Stimulated activated CD4-positive, alpha-beta T cell treated with anti-CD3 and anti-CD28 coated beads, TNF-alpha, amount 100 ng/mL, for 24 hours (primary cell): ENCODE measurements at places on chromosomes 1 and 21.
A peak's percentile ranks its signal among the peaks of the same experiment; 100 is the strongest.

DNA sequence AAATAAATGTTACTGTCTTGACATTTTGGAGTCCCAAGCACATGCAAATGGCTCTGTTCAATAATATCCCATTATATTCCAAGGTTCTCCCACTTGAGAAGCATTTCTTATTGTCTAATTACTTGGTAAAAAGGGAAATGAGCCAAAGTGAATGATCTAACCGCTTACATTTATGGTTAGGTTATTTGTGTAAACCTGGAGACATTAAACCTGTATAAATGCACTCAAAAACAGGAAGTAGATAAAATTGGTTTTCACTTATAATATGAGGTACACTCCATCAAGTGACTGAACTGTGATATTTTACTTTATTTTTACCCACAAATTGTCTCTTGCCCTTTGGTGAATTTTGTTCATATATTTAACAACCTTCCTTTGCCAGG lies 26.8 kb downstream of the KIF1B start:
- DNase-seq: no peak

DNA sequence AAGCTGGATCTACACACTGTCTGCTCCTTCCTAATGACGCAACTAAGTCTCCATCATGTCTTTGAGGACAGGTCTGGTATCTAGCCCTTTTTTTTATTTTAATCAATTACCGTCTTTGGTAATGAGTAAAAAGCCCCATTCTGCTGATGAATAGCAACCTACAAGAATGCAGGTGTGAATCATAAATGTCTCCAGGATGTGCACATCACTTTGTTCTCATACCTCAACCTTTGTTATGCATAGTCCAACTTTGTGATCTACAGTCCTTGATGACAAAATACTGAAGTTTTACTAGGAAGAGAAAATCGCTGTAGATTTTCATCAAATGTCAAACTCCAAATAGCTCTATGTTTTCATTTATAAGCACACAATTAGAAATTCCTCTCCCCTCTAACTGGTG lies 39.3 kb downstream of the PLPPR5 start:
- DNase-seq: no peak

GRCh38 chr1:44235808-44236207 lies 22.5 kb downstream of the DMAP1 start:
- DNase-seq: no peak

GRCh38 chr1:231743966-231744365 lies 117.4 kb downstream of the DISC1 start:
- no peak for DNase-seq

- DNase-seq: no peak
Measured at GRCh38 chr1:28296401-28297261, 32.2 kb upstream of the MED18 start.

GRCh38 chr1:233972951-233973635 lies 68.6 kb downstream of the SLC35F3 start:
- DNase-seq: no peak

- DNase-seq: no peak
Measured at GRCh38 chr1:93617670-93618499, 63.8 kb downstream of the BCAR3 start.

GRCh38 chr1:117573386-117574023 lies 32.3 kb upstream of the TENT5C start:
- no peak for DNase-seq

DNA sequence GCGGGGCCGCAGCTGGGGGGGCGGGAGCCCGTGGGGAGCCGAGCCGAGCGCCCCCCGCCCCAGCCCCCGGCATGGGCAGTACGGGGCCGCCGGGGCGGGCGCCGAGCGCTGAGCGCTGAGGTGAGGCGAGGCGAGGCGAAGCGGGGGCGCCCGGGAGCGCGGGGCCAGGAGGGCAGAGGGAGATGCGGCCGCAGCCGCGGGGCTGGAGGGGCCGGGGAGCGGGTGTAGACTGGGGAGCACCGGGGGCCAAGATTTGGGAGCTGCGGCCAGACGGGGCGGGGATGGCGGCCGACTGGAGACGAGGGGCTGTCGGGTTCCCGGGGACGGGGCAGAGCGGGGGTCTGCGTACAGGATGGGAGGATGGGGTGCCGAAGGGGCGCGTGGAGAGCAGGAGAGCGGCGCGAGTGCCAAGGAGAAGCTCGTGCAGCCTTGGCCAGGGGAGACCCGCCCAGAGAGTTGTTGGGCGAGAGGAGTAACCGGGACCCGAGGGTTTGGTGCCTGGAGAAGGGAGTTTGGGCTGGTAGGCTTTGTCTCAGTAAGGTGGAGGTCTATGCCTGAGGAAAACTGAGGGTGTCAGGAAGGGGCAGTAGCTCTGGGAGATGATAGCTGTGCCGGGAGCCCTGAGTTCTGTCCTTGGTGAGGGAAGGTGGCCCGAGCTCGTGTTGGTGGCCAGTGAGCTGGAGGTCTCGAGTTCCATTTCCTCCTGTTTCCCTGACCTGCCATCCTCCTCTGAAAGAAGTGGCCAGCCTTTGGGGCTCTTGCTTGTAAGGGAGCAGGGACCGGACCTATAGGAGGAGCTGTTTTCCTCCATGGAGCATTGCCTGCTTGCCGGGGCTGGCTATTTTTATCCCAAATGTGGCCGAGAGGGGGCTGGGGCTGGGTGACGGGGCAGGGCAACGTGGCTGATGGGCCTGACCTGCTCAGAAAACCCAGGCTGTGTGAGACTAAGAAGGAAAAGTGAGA lies 539 bp downstream of the ATP8B2 start:
- DNase-seq: peak; percentile 55

- no peak for DNase-seq
Measured at GRCh38 chr21:41470054-41470453, 37.9 kb downstream of the TMPRSS2 start.

GRCh38 chr1:222813866-222814535 lies 838 bp upstream of the DISP1 start:
- no peak for DNase-seq

- DNase-seq: no peak
Measured at GRCh38 chr1:44485229-44485933, 80.3 kb downstream of the RNF220 start.

- no peak for DNase-seq
Measured at GRCh38 chr21:18655931-18656330, 252.3 kb upstream of the TMPRSS15 start.

DNA sequence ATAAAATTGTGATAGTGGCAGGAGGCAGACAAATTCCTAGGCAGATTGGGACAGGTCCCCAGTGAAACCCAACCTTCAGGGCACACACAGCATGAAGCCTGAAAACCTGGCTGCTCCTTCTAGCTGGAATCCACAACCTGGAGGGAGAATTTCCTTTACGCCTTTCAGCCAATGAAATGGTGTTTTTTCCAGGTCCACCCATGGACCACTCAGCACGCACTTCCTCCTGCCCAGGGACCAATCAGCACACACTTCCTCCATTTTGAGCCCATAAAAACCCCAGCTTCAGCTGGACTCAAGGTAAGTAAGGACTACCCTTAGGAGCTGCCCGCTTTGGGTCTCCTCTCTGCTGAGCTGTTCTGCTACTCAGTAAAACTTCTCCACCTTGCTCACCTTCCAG lies 120.1 kb downstream of the AKT3 start:
- DNase-seq: no peak

DNA sequence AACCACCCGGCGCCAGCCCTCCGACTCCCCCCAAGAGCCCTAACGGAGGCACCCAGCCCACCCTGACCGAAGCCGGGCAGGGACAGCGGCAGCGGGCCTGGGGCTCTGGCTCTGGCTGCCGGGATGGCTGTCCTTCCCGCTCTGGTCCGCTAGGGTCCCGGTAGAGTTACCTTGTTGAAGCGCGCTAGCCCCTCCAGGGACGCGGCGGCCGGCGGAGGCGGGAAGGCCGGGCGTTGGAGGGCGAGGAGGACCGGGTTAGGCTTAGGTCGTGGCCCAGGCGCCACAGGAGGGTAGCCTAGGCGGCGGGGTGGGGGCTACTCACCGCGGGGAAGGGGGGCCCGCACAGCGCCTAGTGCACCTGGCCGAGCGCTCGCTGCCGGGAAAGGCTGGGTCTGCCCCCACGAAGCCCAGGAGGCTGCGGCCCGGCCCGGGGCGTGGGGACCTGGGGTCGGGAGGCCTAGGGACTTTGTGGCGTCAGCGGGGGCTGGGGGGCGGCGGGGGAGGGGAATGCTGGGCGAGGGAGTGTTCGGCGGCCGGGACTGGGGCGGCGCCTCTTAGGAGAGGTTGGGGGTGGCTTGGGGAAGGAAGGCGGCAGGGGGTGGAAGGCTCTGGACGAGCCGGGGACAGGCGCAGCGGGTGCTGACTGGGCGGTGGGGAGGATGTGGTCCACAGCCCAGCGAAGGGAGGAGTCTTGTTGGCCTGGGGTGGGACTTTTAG lies at the start of gene TRIM17:
Gene TRIM17, minus strand, starts transcription at position 645 of the 717 bp plus-strand sequence. CDS start 1,789 bp downstream, outside the sequence.
- no peak for DNase-seq

- no peak for DNase-seq
Measured at GRCh38 chr1:42747125-42747524, 7.1 kb upstream of the CLDN19 start.

GRCh38 chr1:45678489-45678888 lies 7.8 kb downstream of the GPBP1L1 start:
- DNase-seq: no peak

DNA sequence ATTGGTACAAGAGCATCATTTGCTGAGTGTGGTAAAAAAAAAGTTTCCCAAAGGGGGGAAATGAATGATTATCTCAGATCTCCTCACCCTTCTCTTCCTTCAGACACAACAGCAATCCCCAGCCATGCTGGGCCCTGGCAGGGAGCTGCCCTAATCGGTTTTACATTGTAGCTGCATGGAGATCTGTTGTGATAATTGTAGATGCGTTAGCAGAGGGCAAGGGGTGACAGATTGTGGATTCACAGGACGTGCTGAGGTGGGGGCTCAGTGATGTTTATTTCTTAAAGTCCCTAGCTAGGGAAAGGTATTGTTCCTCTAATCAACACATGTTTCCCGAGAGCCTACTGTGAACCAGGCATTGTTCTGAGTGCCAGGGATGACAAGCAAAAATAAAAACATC lies 304.1 kb downstream of the PBX1 start:
- DNase-seq: no peak

DNA sequence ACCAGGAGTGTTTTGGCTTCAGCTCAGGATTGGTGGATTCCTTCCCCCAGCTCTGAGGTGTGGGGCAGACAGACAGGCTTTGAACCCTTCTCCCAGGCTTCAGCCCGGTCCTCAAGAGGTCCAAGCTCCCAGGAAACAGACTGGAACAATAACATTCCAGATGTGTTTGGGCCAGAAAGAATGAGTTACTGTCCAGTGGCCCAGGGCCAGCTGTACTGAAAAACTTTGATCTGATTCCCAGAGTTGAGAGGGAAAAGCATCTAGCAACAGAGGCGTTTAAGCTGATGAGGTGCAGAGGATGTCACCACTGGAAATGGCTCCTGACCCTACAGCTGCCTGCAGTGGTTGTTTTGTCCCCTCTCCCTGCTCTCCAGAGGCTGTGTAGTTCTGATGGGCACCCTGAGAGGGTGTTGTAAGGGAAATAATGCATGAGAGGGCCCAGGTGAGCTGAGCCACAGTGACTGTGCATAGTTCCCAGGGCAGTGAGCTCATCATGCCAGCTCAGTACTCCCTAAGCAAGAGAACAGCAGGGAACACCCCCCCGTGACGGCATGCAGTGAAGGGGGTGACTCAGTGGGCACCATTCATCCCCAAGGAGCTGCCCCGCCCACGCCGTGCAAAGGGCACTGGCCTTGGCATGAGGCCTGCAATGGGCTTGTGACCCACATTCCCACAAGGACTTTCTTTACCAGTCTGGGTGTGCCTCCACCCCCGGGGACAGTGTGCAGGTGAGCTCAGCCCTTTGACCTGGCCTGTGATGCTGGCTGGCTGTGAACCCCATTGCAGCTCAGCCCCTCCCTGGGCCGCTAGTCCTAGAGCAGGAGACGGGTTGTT lies 13.8 kb upstream of the SFN start:
- no peak for DNase-seq

DNA sequence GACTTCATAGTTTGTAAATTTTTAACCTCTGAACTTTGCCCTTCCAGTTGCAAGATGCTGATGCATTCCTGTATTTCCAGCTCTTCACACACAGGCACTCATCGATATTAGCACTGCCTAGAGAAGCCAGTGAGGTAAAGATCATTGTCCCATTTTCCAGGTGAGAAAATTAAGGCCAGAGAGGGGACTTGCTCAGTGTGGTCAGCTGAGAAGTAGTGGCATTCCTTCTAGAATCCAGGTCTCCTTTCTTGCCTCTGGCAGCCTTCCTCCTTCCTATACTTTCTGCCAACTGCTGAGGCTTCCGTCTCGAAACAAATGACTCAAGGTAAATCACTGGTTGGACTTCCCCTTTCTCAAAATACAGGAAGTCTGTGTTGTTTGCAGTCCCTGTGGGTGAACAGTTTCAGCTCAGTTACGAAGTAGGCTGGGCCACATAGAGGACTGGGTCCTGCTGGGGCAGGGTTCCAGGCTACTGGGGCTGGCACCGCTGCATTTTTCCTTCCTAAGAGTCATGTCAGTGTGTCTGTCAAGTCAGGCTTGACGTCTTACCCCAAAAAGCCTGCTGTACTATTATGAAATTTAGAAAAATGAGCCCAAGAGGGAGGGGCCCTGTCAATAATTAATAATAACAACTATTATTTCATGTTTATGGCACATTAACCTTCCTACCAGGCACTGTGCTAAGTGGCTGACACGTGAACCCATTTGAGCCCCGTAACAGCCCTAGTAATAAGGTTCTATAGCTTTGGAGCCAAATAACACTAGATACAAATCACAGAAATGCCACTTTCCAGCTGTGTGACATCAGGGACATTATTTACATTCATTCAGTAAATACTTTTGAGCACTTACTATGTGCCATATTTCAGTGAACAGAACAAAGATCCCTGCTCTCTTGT lies 16.6 kb upstream of the RNF19B start:
- peak; percentile 24 for DNase-seq

GRCh38 chr1:29469457-29469856 lies 233.1 kb downstream of the PTPRU start:
- no peak for DNase-seq

DNA sequence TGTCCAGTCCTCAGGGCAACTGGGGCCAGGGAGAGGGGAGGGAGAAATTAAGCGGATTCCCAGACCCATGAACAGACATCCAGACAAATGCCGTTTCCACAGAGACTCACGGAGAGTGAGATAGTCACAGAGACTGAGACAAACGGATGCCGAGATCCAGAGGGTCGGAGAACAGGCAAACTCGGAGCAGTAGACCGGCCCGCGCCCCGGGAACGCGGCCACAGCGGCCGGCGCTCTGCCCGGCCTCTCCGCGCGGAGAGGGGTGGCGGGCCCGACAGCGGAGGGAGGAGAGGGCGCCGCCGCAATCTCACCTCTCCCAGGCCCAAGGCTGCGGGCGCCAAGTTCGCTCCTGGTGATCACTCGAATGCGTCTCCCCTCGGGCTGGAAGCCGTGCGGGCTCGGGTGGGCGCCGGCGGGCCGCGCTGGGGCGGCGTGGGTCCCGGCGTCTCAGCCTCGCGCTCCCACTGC lies 831 bp upstream of the FOXD2 start:
- no peak for DNase-seq

GRCh38 chr1:17610713-17611112 lies 71.2 kb downstream of the ARHGEF10L start:
- DNase-seq: no peak

GRCh38 chr1:108708691-108709660 lies 3.7 kb upstream of the FNDC7 start:
- peak; percentile 18 for DNase-seq

DNA sequence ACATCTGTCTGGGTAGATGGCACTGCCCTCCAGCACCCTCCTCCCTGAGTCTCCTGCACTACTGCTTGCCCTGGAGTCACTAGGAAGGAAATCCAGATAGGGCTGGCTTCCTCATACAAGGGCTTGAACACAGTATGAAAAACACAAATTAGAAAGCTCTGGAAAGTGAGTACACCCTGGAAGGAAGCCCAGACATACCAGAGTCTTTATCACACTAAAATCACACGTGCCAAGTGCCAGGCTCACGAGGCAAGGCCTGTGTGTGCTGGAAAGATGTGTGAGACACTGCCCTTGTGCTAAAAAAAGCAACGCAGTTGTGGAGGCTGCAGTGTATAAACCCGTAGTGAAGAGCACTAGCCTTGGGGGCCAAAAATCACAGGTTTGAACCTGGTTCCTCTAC lies 28.3 kb upstream of the S100A7 start:
- no peak for DNase-seq
